ENCODE measurements at places on chromosomes 7 and 10.

GRCh38 chr7:99029466-99030435 lies 114.2 kb downstream of the SMURF1 start:
- no peak for DNase-seq

GRCh38 chr10:119267384-119267783 lies 60.0 kb downstream of the GRK5 start:
- DNase-seq: no peak

GRCh38 chr10:15990535-15991129 lies 130.3 kb upstream of the MINDY3 start:
- no peak for DNase-seq

DNA sequence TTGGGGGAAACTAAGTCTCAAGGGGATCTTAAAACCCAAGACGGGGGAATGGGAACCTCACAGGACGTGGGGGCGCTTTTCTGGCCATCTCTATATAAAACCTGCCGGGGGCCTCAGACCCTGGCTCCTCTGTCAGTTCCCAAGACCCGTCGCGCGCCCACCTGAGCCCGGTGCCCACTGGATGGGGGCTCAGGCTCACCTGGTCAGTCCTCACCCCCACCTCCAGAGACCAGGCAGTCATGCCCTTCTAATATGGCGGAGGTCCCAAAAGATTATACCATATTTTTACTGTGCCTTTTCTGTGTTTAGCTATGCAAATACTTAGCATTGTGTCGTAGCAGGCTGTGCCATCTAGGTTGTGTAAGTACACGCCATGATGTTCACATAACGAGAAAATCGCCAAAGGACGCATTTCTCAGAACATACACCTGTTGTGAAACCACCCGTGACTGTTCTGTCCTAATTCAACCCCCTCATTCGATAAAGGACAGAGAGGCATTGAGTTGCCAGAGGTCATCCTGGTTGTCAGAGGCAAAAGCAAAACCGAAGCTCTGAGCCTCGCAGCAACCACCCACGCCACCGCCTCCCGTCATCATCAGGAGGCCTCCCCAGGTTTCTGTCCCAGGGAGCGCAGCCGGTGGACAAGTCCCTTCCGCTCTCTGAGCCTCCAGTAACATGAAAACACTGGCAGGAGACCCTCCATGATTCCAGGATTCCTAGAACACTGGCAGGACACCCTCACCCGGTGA lies 28.9 kb downstream of the OAT start:
- DNase-seq: no peak

- DNase-seq: no peak
Observed at GRCh38 chr10:68957654-68958053, 1.7 kb downstream of the DDX21 start.

GRCh38 chr10:127892743-127893142 lies at the start of gene CLRN3:
CLRN3 (minus strand) TSS chr10:127892941; CDS start chr10:127892784, 157 bp downstream.
- DNase-seq: no peak
